ENCODE measurements at places on chromosomes 3 and 15.

- no peak for DNase-seq
Measured at GRCh38 chr15:72472992-72473610, 1.0 kb upstream of the ARIH1 start.

DNA sequence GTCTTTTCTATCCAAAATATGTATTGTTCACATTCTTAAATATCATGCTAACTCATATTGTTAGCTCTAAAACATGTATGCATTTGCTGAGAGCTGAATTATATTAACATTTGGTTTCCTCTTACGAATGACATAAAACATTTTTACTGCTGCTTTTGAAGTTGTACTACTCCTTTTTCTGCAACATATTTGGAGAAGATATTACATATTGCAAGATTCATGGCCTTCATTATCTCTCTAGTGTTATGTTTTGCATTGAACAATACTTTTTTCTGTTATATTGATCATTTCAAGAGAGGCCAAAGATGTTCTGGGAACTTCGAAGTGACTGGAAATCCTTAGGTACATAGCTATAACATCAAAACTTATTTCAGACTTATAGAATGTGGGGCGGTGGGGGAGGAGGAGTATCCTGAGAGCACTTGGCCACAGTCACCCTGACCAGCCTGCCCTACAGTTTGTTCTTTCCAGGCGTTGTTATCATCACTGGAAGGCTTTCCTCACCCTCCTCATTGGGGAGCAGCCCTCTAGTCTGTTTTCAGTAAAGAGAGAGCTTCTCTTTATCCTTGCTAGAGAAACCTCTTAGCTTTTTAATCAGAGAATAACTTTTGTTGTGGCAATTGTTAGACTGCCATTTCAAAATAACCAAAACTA lies 868.6 kb downstream of the OTOL1 start:
- no peak for DNase-seq

GRCh38 chr3:136336329-136337100 lies 86.4 kb downstream of the PCCB start:
- DNase-seq, result no peak

DNA sequence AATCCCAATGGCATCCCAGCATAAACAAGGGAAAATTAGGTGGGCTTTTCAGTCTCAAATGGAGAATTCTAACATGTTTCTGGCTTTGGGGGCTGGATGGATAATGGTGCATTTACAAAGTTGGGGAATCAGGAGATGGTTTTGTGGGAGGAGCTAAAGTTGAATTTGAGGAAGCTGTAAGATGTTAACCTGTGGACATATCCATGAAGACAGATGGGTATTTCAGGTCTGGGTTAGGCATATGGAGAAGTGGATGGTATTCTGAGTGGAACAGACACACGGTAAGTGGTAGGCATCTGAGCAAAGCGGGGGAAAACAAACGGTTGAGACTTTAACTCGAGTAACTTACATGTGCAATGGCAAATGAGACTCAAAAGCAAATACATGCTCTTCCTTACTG lies 1.7 kb upstream of the LMLN start:
- DNase-seq, result no peak

GRCh38 chr3:197349368-197349767 lies 51.0 kb upstream of the DLG1 start:
- no peak for DNase-seq

GRCh38 chr3:44932986-44933944 lies 42.7 kb downstream of the ZDHHC3 start:
- DNase-seq, result no peak

- DNase-seq, result no peak
Measured at GRCh38 chr3:62761711-62762110, 113.5 kb downstream of the CADPS start.

- no peak for DNase-seq
Measured at GRCh38 chr3:45173776-45174175, 27.6 kb upstream of the CDCP1 start.

DNA sequence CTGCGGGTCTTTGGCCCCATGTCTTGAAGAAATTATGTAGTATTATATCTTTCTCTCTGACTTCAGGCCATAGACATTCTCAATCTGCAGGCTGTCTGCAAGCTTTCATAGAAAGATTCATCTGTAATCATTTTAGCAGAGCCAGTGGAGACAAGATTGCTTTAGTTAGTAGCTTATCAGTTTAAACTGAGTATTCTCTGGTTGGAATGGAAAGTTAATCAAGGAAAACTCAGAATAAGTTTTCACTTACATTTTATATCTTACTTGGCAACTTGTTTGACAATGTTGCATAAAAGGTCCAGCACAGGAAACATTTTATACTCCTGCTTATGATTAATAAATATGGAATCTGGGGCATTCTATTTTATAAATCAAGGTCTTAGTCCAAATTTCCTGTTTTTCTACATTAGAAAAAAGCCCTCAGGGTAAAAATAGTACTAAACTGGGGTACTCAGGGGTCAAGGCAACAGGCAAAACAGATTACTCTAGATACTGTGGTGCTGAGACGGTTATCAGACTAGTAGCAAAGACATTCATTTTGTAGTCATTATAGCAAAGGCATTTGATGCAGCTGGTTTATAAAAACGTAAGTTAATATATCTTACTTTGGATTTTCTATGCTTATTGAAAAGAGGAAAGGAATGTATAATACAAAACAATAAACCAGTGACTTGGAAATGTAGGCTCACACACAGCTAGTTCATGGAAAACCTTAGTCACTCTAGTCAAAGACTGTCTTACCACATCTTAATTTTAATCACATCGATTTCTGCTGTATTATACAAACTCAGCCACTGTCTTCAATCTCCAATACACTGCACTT lies 45.2 kb upstream of the FILIP1L start:
- DNase-seq, result no peak

DNA sequence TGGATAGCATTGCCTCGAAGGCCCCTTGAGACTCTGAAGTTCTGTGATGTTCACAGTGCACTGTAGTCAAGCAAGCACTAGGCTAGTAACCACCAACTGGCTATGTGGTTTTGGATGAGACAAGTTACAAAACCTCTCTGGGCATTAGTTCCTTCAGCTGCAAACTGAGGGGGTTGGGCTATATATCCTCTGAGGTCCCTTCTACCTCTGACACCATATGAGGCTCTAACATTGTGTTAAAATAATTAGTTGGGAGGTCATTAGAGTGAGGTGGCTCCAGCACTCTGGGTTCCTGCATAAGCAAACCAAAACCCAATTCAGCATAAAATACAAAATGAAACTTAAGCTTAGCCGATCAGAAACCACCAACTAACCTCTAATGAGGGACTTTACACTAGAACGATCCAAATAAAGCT lies 209.5 kb upstream of the LRRN1 start:
- no peak for DNase-seq

- no peak for DNase-seq
Measured at GRCh38 chr3:195093731-195094130, 177.2 kb downstream of the XXYLT1 start.

DNA sequence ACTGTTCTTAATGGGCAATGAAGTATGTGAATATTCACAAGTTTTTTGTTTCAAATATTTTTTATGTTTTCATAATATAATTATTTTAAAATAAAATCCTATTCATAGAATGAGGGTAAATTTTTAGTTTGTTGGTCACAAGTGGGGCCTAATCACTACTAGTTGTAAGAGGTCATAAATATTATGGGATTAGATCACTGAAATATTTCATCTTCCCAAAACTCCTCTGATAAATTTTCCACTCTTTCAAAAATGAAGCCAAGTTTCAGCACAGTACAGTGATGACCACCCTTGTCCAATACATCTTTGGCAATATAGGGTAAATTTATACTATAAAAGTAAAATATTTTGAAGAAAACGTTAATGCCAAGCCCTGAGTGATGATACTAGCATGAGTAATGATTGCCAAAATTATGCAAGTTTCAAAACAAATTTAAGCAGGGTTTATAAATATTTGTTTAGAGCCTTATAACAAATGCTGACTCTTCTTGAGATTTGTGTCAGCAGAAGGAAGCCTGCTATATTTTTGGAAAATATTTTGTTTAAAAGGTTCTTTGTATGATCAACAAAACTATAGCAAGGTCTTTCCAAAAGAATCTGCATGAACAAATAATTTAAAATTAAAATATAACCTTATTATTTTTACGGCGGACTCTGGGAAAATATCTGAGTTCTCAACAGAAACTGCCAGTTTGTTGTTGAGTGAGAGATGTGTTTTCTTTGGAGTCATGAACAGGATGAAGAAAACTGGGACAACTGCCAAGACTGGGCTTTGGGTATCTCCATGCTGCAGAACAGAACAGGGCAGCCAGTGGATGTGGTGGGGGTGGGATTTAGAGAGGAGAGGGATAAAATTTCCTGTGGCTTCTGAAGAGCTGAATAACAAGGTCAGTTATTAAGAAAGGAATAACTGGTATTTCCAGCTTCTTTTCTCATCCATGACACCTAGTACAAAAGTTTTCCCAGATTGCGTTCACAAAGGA lies 17.9 kb upstream of the TM4SF1 start:
- no peak for DNase-seq

DNA sequence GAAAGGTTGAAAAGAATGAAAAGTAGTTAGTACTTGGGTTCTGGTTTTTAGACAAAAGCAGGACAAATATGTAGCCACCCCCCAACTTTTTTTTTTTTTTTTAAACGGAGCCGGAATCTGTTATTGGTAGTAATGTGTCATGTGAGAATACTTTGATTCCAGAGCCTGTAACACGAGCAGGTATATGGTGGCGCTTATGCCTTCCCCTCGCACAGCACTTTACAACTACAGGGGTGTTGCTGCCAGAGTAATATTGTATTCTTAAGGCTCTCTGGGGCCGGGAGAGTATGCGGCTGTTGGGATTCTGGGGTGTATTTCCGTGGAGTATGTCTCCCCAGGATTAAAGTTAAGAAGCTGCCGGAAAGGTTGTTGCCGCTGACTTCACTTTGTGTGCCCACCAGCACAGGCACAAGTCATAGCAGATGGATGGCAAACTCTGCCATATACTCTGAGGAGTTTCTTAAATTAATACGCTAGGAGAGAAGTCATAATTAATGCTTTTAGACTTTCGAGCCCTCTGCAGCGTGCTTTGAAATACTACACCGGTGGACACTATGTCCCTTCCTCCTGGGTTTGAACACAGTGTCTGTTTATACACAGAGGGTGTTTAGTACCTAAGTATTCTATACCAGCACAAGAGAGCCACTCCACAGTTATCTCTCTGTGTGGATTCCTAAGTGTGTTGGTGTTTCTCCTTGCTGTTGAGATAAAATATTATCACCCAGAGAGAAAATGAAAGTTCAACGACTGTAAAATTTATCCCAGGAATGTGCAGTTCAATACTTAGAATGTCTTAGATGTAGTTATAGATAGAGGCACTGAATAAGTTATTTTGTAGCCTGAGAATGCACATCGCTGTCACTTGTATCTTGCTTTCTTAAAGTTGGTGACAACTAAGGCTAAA lies 1.4 kb downstream of the MBNL1 start:
- no peak for DNase-seq

- no peak for DNase-seq
Measured at GRCh38 chr3:110736332-110736731, 335.3 kb upstream of the NECTIN3 start.

DNA sequence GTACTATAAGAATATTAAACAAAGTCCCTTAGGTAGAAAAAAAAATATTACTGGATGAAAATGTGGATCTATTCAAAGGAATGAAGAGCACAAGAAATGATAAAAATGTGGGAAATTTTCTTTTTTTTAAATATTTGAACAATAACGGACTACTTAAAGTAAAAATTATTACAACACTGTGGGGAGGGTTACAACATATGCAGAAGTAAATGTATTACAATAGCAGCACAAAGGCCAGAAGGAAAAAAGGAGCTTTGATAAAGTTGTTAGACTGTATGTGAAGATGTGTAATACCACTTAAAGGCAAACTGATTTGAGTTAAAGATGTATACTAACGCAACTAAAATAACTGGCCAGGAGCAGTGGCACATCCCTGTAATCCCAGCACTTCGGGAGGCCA lies 427.1 kb downstream of the SHQ1 start:
- DNase-seq, result no peak

GRCh38 chr15:50210462-50211157 lies 28.6 kb downstream of the SLC27A2 start:
- no peak for DNase-seq

DNA sequence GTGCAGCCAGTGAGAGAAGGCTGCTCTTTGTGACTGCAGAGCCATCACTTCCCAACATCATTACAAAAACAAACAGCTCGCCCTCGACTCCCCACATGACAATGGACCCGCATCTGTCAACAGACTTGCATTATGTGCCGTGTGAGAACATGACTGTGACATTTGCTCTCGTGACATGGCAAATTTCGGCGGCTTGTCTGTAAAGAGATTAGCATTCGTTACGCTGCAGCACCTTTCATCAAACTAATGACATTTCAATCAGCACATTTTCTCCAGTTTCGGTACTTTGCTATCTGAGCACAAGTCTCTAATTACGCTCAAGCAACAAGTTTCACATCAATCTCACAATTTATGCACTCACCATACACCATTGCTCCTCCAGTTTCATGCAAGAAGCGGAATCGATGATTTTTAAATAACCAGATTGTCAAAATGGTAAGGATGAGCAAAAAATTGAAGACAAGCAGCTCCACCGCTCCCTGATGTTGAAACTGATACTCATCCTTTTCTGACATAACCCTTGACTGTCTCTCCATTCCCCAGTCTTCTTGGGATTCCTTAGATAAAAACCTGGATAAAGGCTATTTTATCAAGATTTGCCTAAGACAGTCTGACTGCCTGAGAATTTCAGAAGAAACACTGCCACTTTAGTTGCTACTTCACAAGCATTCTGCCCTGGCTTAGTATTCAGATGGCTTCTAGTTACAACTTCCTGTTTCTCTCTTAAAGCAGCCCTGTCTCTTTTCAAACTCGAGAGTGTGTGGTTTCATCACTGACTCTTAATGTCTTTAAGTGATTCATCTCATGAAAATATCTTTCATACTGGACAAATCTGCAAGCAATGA lies at the start of gene SLC9A9:
SLC9A9 (minus strand) TSS at position 682 of the 845 bp plus-strand sequence; CDS start at position 536, 146 bp downstream.
- peak; percentile 16 for DNase-seq

DNA sequence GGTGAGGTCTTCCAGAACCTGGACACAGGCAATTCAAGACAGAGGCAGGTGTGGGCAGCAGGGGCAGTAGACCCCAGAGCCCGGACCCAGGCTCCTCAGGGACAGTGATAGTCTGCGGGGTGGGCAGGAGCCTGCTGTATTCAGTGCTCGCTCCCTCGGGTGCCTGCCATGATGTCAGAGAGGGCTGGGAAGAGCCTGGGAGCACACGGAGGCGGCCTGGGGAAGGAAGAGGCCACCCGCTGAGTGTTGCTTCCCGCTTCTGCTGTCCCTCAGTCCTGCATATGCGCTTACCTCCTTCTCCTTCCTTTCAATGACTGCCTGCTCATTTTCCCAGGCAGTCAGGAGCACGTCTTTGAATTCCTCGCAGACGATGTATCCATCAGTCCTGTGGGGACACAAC lies 22.8 kb downstream of the TMEM43 start:
- no peak for DNase-seq

- DNase-seq, result no peak
Measured at GRCh38 chr15:29613951-29614382, 208.3 kb downstream of the TJP1 start.

- DNase-seq, result no peak
Measured at GRCh38 chr3:33941804-33942203, 143.4 kb downstream of the PDCD6IP start.

All from activated T-cell treated with anti-CD3 and anti-CD28 coated beads for 24 hours (primary cell).